Stimulated activated naive CD8-positive, alpha-beta T cell treated with anti-CD3 and anti-CD28 coated beads, Interleukin-15, amount 100 ng/mL, for 72 hours (primary cell): ENCODE measurements at places on chromosomes 3 and 15.

DNA sequence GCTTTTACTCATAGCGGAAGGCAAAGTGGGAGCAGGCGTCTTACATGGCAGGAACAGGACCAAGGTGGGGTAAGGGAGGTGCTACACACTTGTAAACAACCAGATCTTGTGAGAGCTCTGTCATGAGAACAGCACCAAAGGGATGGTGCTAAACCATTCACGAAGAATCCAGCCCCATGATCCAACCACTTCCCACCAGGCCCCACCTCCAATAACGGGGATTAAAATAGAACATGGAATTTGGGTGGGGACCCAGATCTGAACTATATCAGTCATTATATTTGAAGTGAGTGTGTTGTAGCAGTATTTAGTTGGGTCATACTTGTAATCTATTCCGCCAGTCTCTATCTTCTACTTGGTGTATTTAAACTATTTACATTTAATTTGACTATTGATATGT, 190.9 kb downstream of the RPLP1 start:
- DNase-seq: no peak

GRCh38 chr3:140563206-140563760, 114.6 kb upstream of the TRIM42 start:
- DNase-seq: no peak

DNA sequence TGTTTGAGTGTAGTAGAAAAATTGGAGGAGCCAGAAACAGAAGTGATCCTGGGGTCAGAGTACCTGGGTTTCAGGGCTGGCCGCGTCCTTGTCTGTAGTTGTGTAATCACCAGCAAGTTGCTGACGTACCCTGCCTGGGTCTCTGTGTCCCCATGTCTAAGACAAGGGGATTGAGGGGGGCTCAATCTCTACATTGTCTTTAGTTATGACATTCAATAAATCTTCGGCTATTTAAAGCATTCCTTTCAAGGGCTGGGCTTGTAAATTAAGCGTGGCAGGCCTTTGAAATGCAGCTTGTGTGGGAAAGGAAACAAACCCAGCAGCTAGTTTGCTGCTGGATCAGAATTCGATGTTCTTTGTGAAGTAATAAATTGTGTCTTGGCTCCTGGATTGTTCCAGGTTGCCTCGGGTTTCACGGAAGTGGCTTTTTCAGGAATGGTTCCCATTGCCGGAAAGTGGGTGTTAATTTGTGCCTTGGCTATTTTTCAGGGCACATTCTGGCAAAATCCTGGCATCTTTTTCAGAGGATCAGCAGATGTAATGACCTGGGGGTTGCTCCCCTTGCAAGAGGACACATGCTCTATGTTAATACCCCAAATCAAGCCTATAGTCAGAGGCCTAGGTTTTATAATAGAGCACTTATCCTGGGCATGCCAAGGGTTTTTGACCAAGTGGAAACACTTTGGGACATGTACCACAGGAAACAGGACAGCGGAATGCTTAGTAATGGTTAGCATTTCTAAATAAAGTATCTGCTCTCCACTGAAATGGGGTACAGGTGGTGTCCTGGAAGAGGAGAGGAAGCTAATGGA, 294.8 kb upstream of the NR2E3 start:
- no peak for DNase-seq

- no peak for DNase-seq
Observed at GRCh38 chr3:129911261-129911861, 17.9 kb upstream of the TMCC1 start.

DNA sequence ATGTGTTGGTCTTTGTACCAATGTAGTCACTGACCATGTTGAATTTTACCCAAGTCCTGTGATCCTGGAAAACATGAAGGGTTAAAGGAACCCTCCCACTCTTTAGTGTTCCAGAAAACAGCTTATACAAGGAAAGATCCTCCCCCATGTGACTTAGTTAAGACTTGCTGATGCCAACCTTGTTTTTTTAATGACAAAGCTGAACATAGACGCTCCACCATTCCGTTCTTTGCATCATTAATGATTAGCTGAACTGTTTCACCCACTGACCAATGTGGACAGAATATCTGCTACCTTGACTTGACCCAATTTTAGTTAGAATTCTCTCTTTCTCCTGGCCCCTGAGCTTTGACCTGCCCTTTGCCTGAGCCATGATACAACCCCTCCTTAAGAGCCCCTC, 3.5 kb upstream of the WDR72 start:
- no peak for DNase-seq

- DNase-seq: no peak
Observed at GRCh38 chr3:16928386-16929132, 43.8 kb downstream of the PLCL2 start.

- no peak for DNase-seq
Observed at GRCh38 chr3:118531816-118532215, 502.8 kb downstream of the IGSF11 start.

- DNase-seq: no peak
Observed at GRCh38 chr3:56914646-56915045, 112.9 kb upstream of the ARHGEF3 start.

DNA sequence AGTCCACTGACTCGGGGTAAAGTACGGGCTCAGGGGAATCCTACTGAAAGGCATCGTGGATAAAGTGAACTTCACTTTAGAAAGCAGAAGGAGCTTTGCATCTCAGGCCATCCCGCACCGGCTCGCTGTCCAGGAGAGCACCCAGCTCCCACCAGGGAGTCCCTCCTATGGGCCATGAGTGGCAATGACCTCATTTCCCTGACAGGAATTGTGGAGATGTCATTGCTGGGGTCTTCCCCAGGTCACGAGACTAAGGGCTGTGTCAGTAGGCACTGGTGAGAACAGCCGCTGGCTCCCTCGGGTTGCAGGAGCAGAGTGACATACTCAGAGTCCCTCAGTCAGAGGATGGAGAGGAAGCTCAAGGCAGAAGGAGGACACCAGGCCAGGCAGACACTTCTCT, 97.3 kb downstream of the XXYLT1 start:
- DNase-seq: no peak
